ENCODE measurements at places on chromosomes 5 and 9.

- H3K36me3 ChIP-seq = no peaks in the 10 kb centered on the region
- DNase-seq = no peak
- no peak overlapping the region for H3K4me3 ChIP-seq
- no peaks in the 10 kb centered on the region for H3K27me3 ChIP-seq
- H3K4me1 ChIP-seq = peaks cover 3% of the 10 kb centered on the region
Measured at GRCh38 chr5:138037271-138037670, 4.4 kb upstream of the FAM13B start.

DNA sequence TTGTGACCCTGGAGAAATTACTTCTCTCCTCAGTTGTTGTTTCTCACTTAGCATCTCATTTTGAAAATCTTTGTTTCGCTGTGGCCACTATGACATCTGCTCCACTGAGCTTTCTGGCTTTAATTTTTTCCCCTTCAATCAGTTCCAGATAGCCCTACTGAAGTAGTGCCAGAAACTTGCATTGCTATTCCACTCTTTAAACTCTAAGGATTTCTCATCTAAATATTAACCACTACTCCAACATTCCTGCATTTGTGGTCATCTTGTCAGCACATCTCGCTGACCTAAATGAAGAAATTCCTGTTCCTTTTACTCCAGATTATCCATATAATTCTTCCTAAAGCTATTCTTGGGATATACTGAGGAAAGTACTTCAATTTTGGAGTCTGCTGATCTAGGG lies 15.3 kb upstream of the NOL6 start:
- peak; percentile 33 for DNase-seq
- H3K4me1 ChIP-seq = peaks cover 1% of the 10 kb centered on the region
- H3K36me3 ChIP-seq = no peaks in the 10 kb centered on the region
- H3K4me3 ChIP-seq = peak overlapping the region; percentile 36

- H3K4me3 ChIP-seq = no peak overlapping the region
- no peak overlapping the region for H3K27ac ChIP-seq
- H3K27me3 ChIP-seq = no peaks in the 10 kb centered on the region
- peaks cover 35% of the 10 kb centered on the region for H3K36me3 ChIP-seq
Measured at GRCh38 chr5:10289353-10289752, 18.3 kb downstream of the CMBL start.

DNA sequence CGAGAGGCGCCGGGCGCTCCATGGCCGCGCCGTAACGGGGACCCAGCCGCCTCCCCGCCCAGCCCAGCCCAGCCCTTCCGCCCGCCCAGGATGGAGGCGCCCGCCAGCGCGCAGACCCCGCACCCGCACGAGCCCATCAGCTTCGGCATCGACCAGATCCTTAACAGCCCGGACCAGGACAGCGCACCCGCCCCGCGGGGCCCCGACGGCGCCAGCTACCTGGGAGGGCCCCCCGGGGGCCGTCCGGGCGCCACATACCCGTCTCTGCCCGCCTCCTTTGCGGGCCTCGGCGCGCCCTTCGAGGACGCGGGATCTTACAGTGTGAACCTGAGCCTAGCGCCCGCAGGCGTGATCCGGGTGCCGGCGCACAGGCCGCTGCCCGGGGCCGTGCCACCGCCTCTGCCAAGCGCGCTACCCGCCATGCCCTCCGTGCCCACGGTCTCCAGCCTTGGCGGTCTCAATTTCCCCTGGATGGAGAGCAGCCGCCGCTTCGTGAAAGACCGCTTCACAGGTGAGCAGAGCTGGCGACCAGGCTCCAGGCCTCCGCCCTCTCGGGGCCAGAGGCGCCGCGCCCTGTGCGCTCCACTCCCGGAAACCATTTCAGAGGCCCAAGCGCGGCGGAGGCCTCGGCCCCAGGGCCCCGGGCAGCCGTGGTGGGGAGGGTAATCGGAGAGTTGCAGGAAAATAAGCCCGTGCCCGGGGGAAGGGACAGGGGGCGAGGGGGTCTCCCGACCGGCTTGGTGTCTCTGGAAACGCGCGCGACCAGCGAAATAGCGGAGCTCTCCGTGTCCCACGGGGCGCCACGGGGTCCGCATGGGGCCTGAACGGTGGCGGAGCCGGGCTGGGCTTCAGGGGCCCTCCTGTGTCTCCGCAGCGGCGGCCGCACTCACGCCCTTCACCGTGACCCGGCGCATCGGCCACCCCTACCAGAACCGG lies 496 bp downstream of the TLX3 start:
- no peak overlapping the region for H3K4me3 ChIP-seq
- H3K4me1 ChIP-seq = peaks cover 40% of the 10 kb centered on the region
- DNase-seq = no peak

GRCh38 chr5:7683753-7684152 lies 167.2 kb downstream of the CFAP90 start:
- peaks cover 3% of the 10 kb centered on the region for H3K27me3 ChIP-seq
- no peak overlapping the region for H3K4me3 ChIP-seq
- no peaks in the 10 kb centered on the region for H3K4me1 ChIP-seq
- H3K27ac ChIP-seq = no peak overlapping the region
- no peaks in the 10 kb centered on the region for H3K36me3 ChIP-seq

GRCh38 chr9:71308454-71308853 lies 187.0 kb upstream of the TRPM3 start:
- H3K36me3 ChIP-seq = no peaks in the 10 kb centered on the region
- no peaks in the 10 kb centered on the region for H3K27me3 ChIP-seq
- H3K27ac ChIP-seq = no peak overlapping the region
- DNase-seq = no peak
- no peaks in the 10 kb centered on the region for H3K4me1 ChIP-seq

DNA sequence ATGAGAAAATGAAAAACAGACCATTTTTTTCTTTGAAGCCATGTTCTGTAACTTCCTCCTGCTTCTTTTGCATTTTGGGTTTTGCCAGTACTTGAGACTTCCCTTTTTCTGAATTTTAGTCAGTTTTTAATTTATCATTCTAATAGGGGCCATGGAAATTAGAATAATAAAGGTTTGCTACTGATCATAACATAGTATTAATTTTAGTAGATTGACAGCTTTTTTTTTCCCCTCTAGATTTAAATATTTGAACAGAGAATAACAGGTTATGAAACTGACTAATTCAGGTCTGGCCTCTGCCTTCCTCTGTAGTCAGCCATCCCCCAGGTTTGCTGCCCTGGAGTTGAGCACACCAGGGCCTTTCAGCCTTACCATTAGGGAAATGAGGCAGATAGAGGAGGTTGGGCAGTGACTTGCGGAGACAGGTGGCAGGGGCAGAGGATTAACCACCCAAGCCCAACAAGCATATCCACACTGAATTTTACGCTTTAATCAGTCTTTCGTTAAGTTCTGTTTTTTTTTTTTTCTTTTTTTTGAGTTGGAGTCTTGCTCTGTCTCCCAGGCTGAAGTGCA lies 80.1 kb upstream of the TNFAIP8 start:
- H3K4me1 ChIP-seq = peaks cover 11% of the 10 kb centered on the region
- no peak overlapping the region for H3K27ac ChIP-seq
- DNase-seq = no peak
- no peaks in the 10 kb centered on the region for H3K36me3 ChIP-seq
- H3K4me3 ChIP-seq = no peak overlapping the region
- no peaks in the 10 kb centered on the region for H3K27me3 ChIP-seq

GRCh38 chr5:113265190-113265589 lies 169.6 kb downstream of the TSSK1B start:
- no peaks in the 10 kb centered on the region for H3K27me3 ChIP-seq
- no peak overlapping the region for H3K27ac ChIP-seq
- peaks cover 4% of the 10 kb centered on the region for H3K4me1 ChIP-seq
- H3K4me3 ChIP-seq = no peak overlapping the region
- DNase-seq = no peak
- no peaks in the 10 kb centered on the region for H3K36me3 ChIP-seq

- peaks cover 48% of the 10 kb centered on the region for H3K27me3 ChIP-seq
- no peak overlapping the region for H3K27ac ChIP-seq
- H3K4me3 ChIP-seq = no peak overlapping the region
- no peak for DNase-seq
- H3K4me1 ChIP-seq = peaks cover 7% of the 10 kb centered on the region
Measured at GRCh38 chr5:172645271-172646055, 4.4 kb downstream of the NEURL1B start.

- DNase-seq = no peak
- peaks cover 86% of the 10 kb centered on the region for H3K36me3 ChIP-seq
- no peak overlapping the region for H3K27ac ChIP-seq
- no peaks in the 10 kb centered on the region for H3K27me3 ChIP-seq
Measured at GRCh38 chr5:179828756-179829421, 8.2 kb downstream of the SQSTM1 start.

DNA sequence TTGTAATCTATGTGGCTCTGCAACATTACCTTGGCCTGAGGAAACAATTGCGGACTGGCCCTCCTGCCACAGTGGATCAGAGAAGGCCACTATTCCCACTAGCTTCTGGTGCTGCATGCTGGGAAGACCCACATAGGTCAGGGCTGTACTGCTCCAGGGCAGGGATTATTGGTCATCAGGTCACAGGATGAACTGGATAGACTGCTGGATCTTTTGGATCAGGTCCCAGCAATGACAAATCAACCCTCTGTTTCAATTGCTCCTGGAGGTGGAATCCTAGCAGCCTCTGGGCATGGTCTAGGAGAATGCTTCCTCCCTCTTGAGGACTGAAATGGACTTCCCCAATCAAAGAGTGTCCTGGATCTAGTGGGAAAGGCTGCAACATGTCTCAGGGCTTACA lies 66.7 kb upstream of the PHF24 start:
- no peak overlapping the region for H3K4me3 ChIP-seq
- peaks cover 52% of the 10 kb centered on the region for H3K27me3 ChIP-seq
- no peak overlapping the region for H3K27ac ChIP-seq
- no peaks in the 10 kb centered on the region for H3K36me3 ChIP-seq

GRCh38 chr5:153670101-153670500 lies 179.6 kb downstream of the GRIA1 start:
- H3K36me3 ChIP-seq = no peaks in the 10 kb centered on the region
- DNase-seq = no peak
- H3K4me3 ChIP-seq = no peak overlapping the region

DNA sequence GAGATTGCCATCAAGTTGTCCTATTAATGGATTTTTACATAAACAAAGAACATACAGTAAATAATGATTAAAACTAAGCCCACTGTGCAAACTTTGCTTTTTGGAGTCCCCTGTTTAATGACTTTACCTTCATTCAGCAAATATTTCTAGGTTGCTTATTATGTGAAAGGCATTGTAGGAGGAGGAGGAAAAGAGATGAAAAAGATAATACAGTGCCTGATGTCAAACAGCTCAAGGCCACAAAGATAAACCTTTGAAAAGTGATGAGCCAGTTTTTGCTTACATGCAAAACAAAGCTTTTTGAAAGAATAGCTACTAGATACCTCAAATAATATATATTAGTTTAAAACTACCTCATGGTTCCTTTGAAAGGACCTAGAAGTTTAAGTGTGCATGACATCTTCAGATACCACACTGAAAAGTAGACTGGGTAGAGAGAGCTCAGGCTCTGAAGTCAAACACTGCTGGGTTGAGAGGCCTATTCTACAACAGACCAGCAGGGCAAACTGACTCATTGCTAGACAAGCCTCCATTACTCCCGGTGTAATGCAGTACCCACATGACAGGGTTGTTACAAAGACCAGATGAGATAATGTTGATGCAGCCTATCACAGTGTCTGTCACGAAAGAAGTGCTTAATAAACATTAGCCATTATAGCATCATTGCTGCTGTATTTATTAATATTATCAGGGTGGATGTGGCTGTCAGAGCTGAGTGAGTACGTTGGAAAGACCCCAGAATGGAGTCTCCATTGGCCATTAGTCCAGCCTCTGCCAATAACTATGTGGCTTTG lies 11.8 kb downstream of the DEPDC1B start:
- DNase-seq = peak; percentile 86
- no peaks in the 10 kb centered on the region for H3K27me3 ChIP-seq
- no peak overlapping the region for H3K4me3 ChIP-seq
- no peak overlapping the region for H3K27ac ChIP-seq

- no peaks in the 10 kb centered on the region for H3K36me3 ChIP-seq
- H3K4me3 ChIP-seq = no peak overlapping the region
- no peak overlapping the region for H3K27ac ChIP-seq
- no peaks in the 10 kb centered on the region for H3K4me1 ChIP-seq
Measured at GRCh38 chr9:135343136-135343535, 136.4 kb upstream of the PPP1R26 start.

GRCh38 chr5:20231040-20231439 lies 243.0 kb upstream of the CDH18 start:
- H3K36me3 ChIP-seq = no peaks in the 10 kb centered on the region
- no peak overlapping the region for H3K4me3 ChIP-seq
- no peaks in the 10 kb centered on the region for H3K4me1 ChIP-seq

GRCh38 chr5:97098922-97099321 lies 43.5 kb downstream of the LIX1 start:
- H3K27me3 ChIP-seq = peaks cover 3% of the 10 kb centered on the region
- no peak overlapping the region for H3K27ac ChIP-seq
- H3K4me1 ChIP-seq = peaks cover 7% of the 10 kb centered on the region
